ENCODE measurements at places on chromosomes 13 and 19.

DNA sequence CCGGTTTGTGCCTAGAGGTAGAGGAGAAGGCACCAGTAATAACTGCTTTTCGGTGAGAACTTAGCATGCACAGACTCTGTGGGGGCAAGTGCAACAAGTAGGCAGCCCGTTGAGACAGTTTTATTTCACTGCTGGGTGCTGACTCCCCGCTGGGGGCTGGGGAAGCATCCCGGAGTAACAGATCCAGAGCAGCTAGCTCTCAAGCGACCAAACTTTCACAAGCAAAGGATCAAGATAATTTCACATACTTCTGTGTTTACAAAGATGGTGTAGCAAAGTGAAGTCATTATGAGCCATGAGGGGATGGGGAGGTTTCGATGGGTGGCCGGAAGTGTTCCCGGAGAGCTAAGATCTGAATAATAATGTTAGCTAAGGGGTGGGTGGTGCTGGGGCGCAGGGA lies 2.8 kb downstream of the NACC1 start:
- DNase-seq = no peak

DNA sequence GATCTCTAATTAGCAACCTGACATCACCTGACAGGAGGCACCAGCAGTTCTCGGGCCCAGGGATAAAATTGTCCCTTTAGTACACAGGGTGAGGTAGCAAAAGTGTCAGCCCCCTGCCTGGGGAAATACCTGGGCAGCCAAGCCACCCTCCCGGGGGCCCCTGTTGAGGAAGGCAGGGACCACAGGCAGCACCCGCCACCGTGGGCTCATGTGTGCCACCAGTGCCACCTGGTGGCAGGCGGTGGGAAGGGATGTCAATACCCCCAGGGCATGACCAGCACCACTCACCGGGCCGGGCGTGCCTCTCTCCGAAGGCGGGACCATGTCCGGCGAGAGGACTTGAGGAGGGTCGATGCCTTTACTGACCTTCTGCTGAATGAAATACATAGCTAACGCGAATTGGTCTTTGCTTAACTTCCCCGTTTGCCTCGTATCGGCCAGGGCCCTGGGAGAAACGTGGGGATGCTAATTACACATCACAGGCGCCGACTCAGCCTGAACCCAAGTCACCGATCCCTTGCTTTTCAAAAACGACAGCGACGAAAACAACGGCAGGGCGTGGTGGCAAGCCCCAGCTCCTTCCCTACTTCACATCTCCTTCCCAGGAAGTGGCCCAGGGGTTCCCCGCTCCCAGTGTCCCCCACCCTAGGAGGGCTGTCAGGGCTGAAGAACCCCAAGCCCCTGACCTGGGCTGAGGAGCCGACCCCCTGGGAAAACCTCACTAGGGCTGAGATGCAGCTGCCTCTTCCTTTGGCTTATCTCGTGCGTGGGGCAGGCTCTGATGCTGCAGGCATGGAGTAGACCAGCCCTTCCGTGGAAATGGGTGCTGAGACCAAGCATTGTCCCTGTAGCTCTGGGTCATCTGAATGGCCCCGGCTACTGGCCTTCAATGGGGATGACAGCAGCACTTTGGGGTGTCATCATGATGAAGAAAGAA lies 53.8 kb downstream of the EPS15L1 start:
- DNase-seq = peak; percentile 29

DNA sequence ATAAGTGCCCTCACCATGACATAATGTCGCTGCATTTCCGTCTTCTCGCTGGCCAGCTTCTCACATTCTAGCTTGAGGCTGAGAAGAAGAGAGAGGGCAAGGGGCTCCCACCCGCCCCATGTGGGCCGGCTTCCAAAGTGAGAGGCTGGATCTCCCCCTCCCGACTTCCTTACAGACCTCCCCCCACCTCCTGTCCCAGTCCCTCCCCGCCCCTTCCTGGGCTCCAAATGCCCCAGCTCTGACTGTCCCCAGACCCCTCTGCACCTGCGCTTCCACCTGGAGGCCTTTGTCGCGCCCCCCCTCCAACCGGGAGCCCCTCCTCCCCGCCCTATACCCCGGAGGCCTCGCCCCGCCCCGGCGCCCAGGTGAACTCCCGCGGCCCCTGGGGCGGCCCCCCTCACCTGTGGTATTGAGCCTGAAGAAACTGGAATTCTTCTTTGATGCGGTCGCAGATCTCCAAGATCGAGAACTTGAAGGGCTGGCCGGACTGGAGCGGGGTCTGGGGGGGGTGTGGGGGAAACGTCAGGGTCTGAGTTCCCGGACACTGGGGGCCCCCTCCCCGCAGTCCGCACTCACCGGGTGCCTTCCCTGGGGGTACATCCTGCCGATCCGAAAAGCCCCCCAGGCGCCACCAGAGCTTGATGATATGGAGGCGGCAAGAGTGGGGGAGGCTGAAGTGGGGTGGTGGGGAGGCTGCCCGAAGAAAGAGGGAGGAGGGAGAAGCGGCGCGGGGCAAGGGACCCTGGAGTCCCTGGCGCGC lies 595 bp downstream of the TLE2 start:
- no peak for DNase-seq

DNA sequence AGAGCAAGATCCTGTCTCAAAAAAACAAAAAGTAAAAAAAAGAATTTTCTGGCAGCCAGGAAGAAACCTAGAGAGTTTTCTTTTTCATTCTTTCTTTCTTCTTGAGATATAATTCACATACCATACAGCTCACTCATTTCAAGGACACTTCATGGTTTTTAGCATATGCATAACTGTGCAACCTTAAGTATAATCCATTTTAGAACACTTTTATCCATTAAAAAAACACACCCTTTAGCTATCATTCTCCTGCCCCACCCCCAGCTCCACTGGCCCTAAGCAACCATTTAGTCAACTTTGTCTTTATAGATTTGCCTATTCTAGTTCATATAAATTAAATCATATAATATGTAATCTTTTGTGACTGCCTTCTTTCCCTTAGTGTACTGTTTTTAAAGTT lies 8.1 kb upstream of the IPO5 start:
- DNase-seq = no peak

- DNase-seq = no peak
Measured at GRCh38 chr13:34620862-34621261, 321.2 kb upstream of the NBEA start.

DNA sequence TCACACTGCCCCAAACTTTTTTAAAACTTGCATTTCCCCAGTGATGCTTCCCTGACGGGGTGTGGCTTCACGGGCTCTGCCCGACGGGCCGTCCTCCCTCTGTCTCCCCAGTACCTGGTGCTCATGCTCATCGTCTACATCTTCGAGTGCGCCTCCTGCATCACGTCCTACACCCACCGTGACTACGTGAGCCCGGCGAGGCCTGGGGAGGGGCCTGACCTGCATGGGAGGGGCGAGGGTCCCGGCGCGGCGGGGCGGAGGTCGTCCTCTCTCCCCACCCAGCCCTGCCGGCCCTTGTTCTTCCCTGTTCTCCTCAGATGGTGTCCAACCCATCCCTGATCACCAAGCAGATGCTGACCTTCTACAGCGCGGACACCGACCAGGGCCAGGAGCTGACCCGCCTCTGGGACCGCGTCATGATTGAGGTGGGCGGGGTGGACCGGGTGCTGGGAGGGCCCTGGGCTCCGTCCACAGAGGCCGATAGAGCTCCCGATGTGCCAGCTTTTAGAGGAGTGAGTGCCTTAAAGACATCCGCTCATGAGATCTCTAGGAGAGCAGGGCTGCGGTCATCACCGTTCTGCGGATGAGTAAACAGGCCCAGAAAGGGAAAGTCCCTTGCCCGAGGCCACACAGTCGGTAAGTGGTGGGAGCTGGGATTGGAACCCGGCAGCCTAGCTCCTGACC lies 6.9 kb downstream of the UPK1A start:
- DNase-seq = peak; percentile 84

GRCh38 chr19:45070861-45071544 lies 5.3 kb downstream of the ZNF296 start:
- no peak for DNase-seq

DNA sequence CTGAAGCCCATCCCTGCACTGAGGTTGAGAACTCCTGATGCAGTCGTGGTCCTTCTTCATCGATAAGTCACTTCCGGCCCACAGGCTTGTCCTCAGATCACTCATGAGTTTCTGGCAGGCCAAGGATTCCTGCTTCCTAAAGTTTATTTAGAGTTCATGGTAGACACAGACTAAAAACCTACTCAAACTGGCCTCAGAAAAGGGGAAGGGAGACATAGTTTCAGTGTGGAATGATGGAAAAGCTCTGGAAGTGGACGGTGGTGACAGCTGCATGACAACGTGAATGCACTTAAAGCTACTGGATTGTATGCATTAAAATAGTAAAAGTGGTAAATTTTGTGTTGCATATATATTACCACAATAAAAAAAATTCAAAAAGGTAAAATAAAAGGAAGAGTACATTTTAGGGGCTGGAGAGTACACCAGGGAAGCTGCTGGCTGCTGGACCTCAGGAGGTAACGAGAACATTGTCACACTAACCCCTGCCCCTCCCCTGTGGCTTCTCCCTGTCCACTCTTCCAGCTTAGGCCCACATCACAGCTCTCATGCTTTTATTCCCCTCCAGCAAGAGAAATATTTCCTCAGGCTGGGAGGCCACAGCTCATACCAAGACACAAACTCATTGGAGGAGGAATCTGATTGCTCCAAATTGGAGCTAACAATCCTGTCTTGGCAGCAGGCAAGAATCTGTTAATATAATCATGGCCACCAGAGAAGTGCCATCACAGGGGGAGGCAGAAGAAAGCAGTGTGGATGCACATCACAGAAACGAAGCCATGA lies 741.0 kb downstream of the UQCRFS1 start:
- no peak for DNase-seq

GRCh38 chr13:101835920-101836319 lies 383.4 kb downstream of the ITGBL1 start:
- DNase-seq = no peak

DNA sequence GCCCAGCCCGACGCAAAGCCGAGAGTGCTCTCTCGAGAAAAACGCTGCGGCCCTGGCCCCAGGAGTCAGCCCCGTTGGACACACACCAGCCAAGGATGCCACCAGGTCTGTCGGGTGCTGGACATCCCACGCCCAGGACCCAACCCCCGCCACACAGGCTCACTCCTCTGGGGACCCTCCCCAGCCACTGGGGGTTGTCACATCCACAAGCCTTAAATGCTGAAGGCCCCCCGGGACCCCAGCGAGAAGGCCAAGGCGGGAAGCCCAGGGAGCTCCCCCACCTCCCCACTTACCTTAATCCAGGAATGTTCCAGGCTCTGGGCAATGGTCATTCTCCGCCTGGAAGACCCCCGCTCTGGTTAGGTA lies 11.2 kb downstream of the DAPK3 start:
- DNase-seq = no peak

DNA sequence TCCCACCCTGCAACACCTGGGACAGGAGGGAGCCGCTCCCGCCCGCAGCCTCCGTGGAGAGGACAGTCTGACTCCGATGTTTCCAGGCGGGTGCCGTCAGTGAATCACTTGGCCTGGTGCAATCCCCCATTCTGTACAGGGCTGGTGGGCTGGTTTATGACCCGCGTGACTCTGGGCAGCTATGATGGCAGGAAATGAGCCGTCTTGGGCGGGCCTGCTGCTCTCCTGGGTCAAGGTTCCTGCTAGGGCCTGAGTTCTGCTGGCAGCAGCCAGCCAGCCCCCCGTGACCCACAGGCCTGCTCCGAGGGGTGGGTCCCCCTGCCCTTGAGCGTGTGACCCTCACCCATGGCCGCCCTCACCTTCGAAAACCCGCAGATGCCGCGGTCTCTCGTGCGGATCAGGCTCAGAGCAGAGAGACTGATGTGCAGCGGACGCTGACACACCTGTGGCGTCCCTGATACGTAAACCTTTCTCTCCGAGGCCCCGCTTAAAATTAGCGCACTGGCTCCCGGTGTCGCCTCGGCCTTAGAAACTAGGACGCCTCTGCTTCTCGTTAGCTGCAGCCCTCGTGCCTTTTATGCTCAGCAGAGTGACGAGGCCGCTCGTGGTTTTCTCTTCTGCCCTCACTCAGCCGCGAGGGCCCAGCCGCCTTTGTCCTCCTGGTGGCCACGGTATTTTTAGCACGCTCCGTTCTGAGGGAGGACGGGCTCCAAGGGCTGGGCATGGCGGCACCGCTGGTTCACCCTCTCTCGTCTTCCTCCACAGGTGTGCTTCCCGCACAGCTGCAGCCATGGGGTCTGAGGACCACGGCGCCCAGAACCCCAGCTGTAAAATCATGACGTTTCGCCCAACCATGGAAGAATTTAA lies 63.4 kb downstream of the KDM4B start:
- no peak for DNase-seq

DNA sequence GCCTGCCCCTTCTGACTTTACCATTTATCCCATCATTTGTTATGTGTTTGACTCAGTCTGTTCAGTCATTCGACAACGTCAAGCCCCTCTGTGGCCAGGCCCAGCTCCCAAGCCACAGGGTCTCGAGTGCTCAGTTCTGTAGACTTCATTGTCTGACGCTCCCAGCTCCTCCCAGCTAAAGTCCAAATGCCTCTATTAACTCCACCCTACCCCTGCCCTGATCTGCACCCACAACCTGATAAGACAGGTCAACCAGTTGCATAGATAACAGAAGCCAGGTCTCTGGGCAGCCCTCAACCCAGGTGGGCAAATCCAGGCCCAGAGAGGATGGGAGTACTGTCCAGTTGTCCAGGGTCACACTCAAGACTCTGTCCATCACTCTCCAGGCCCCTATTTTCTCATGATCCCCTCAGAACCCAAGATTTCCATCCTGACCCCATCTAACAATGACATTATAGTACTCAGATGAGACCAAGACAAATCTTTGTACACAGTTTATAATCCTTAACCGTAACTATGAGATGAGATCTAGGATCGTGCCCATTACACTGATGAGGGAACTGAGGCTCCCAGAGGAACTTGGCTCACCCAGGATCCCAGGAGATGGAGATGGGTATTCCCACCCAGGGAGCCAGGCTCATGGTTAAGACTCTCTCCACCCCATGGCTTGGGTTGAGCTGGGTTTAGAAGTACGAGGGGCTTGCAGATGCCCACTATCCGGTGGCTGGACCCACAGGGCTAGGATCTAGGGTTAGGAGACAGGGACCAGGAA lies 1.1 kb downstream of the TM6SF2 start:
- no peak for DNase-seq

DNA sequence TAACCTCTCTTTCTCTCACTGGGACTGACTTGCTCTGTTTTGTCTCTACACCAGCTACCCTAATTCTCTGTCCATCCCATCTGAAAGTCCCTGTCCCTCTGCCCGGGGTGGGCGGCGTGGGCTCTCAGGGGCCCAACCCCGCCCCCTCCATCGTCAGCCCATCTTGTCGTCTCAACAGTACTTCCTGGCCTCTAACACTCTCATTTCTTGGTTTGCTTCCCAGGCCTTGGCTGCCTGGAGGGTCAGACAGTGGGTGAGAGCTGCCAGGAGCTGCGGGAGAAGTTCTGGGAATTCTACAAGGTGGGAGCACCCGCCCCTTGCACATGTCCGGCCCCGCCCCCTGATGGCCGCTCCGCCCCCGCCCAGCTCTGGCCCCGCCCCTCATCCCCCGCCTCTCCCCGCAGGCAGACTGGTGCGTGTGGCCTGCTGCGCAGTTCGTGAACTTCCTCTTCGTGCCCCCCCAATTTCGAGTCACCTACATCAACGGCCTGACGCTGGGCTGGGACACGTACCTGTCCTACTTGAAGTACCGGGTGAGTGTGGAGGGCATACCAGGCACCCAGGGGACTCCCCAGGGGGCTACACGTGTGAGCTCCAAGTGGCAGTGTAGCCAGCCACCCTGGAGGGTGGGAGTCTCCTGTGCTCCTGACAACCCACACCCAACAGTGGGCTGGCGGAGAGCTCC lies 1.7 kb downstream of the MPV17L2 start:
- no peak for DNase-seq

- DNase-seq = no peak
Measured at GRCh38 chr13:56659041-56659471, 481.7 kb upstream of the PRR20A start.

- peak; percentile 97 for DNase-seq
Measured at GRCh38 chr19:57435062-57435978, at the start of gene ZNF749. Gene ZNF749, plus strand, starts transcription at chr19:57435325. Its CDS starts 254 bp downstream, at chr19:57435579.
